Thyroid gland (tissue), 4 donors: ENCODE measurements at places on chromosomes 1 and 21. TPM values are rescaled to one million over a fixed set of nuclear protein-coding genes. Genes with fewer than 3 reads are reported as not detected.

Gene ACTN2
- 0.56 TPM for total RNA-seq

GRCh38 chr1:185568155-185569123, 165.8 kb upstream of the HMCN1 start:
- DNase-seq, result no peak

GRCh38 chr1:20462397-20462796, 23.6 kb downstream of the CAMK2N1 start:
- DNase-seq, result no peak

- DNase-seq, result no peak
These were observed 104.0 kb downstream of the GDAP2 start for GRCh38 chr1:117825414-117825813.

Gene TSTD1
- total RNA-seq, result 466 TPM

DNA sequence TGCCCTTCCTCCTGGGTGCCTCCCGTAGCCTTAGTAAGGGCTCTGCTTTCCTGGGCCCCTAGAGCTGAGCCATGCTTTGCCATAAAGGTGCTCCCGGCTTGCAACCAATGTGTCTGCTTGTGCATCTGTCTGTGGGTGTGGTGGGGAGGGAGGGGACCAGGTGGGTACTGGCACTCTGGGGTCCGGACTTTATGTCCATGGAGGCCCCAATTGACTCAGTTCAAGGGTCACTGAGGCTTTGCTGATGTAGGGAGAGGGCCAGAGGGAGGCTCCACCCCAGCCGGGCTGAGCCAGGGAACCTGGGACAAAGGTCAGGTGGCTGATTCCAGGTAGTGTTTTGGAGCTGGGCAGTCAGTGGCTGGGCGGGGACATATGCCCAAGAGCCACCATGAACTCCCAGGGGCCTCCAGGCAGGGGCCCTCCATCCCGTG, 15.0 kb downstream of the TNFRSF25 start:
- no peak for DNase-seq

DNA sequence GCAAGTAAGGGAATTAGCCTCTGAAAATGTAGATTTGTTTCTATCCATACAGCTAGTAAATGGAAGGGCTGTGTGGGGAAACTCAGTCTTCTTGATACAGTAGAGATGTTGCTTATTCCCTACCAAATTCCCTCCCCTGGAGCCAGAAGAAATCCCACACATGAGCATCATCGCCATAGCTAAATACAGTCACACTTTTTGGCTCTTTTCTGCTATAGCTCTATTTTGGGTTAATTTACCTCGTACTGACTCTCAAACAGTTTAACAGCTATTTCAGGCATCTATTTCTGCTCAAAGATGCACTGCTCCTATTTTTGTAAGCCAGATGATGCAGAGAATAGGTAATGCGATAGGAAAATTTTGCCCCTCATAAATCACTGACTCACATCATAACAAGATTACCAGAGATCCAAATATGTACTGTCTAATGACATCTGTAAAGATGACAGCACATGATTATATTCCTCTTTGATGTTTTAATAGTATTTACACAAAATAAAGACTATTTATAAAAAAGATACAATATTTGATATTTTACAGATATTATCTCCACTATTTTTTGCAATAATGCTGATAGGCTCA, 58.6 kb downstream of the XCL1 start:
- DNase-seq, result no peak

DNA sequence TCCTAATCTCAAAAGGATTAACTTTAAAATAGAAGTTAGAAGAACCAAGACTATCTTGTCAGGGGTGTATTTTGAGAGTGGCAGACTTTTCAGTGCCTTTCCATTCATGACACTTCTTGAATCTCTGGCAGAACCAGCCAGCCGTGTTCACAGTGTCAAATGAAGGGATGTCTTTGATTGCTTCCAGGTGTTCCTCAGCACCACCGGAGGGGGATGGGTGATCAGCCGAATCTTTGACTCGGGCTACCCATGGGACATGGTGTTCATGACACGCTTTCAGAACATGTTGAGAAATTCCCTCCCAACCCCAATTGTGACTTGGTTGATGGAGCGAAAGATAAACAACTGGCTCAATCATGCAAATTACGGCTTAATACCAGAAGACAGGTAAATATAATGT, 32.3 kb downstream of the FMO1 start:
- no peak for DNase-seq

DNA sequence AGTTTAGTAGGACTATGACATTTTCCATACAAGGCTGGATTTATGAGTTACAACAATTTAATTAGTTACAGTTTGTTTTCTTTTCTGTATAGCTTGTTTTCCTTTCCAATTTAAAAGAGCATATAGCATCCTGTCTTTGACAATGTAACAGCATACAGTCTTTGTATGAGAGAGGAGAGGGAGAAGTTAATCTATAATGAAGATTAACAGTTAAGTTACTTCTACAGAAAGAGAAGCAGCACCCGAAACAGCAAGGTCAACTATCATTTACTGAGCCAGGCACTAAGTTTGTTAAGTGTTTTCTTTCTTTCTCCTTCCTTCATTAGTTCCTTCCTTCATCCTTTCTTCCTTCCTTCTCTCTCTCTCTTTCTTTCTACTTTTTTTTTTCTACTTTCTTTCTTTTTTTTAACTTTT, 52.3 kb upstream of the RAB4A start:
- DNase-seq, result no peak

Gene OR10T2
- not detected for total RNA-seq

Gene OR2AK2
- 0.63 TPM for total RNA-seq

DNA sequence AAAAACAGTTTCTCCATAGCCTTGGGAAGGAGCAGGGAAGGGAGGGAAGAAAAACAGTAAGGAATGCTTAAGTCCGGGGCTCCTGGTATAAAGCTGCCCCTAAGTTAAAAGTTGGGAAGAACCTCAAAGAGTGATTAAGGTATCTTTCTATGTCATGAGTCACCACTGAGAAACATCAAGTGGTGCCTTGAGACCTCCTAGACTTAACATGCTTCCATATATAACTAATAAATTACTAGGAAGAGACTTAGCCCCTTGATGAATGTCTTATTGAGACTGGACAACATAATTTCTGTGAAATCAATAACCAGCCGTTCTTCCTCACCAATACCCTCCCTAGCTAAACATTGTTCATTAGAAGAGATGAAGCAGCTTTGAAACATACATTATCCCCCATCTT, 121.8 kb upstream of the SLC44A3 start:
- DNase-seq, result no peak

GRCh38 chr1:202576816-202577215, 133.4 kb downstream of the SYT2 start:
- DNase-seq, result no peak

Gene FAM163A
- total RNA-seq, result 1.3 TPM
